Dermis microvascular lymphatic vessel endothelial cell (primary cell): ENCODE measurements at places on chromosomes 6 and 20. TPM values are rescaled to one million over a fixed set of nuclear protein-coding genes. Genes with fewer than 3 reads are reported as not detected.

The MOG gene
- not detected in 2 replicates for total RNA-seq

The KHDC1 gene
- under 0.01 TPM in 2 replicates for total RNA-seq

The DSP gene
- 42.4 and 88.0 TPM in 2 replicates for total RNA-seq

The PDE7B gene
- 6.5 and 13.0 TPM in 2 replicates for total RNA-seq

The GINS1 gene
- 5.9 and 15.9 TPM in 2 replicates for total RNA-seq

The HLA-DRA gene
- total RNA-seq: under 0.01 TPM in 1 of 2 replicates, not detected in the other

The BCLAF1 gene
- 67.3 and 71.1 TPM in 2 replicates for total RNA-seq
